ENCODE measurements at places on chromosomes 1 and 21.

DNA sequence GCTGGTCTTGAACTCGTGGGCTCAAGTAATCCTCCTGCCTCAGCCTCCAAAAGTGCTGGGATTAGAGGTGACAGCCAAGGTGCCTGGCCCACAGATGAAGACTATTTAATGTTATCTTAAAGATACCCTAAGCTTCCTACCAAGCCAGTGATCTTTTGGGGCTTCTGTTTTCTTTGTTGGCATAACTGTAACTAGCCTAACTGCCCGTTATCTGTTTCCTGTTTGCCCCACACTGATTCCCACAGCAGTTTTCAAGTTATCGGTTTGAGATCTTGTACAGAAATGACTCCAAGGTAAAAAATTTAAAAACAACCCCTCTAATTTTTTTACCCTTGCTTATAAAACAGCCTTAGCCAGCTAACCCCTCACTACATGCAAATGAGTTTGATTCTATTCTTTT is 12.4 kb downstream of the SELL start:
- no peak for DNase-seq

- DNase-seq: no peak
Measured at GRCh38 chr1:115306146-115306545, 31.9 kb downstream of the NGF start.

- DNase-seq: no peak
Measured at GRCh38 chr1:111197598-111198284, 2.7 kb downstream of the DENND2D start.

DNA sequence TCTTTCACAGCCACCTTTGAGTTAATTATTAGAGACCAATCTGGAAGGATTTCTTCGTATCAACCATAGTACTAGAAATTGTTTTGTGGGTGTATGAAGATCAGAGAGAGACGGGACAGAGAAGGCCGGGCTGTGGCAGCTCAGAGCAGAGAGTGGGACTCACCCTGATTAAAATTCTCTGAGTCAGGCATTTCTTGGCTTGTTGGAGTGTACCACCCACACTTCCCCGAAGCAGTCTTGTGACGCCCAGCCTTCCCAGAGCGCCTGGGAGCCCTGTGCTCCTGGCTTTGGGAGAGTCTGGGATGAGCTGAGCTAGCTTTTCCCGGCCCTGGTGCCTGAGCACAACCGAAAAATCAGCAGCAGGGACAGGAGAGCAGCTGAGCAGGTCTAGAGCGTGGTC is 19.4 kb downstream of the PLEKHM2 start:
- DNase-seq: peak; percentile 91

DNA sequence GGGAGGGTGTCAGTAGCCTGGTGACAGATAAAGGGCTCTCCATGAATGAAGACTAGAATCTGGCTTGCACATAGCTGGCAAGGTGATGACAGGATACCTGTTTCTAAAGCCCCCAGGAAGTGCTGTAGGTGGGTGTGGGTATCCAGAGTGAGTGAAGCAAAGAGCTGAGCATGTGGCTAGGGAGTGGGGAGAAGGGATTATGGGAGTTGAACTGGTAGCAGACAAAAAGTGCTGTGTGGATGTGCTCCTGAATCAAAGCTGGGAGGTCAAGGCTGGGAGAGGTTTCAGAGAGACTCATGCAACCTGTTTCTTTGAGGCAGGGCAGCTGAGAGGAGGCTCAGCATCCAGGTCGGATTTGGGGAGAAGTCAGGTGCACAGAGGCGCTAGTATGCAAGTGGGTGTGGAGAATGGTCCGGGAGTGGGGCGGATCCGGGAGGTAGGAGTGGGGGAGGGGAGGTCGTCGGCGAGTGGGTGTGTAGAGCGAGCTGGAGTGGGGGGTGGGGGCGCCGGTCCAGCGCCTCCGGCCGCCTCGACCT is 600 bp downstream of the ASTN1 start:
- DNase-seq: no peak

- peak; percentile 54 for DNase-seq
Measured at GRCh38 chr1:29124366-29125236, 898 bp upstream of the TMEM200B start.

DNA sequence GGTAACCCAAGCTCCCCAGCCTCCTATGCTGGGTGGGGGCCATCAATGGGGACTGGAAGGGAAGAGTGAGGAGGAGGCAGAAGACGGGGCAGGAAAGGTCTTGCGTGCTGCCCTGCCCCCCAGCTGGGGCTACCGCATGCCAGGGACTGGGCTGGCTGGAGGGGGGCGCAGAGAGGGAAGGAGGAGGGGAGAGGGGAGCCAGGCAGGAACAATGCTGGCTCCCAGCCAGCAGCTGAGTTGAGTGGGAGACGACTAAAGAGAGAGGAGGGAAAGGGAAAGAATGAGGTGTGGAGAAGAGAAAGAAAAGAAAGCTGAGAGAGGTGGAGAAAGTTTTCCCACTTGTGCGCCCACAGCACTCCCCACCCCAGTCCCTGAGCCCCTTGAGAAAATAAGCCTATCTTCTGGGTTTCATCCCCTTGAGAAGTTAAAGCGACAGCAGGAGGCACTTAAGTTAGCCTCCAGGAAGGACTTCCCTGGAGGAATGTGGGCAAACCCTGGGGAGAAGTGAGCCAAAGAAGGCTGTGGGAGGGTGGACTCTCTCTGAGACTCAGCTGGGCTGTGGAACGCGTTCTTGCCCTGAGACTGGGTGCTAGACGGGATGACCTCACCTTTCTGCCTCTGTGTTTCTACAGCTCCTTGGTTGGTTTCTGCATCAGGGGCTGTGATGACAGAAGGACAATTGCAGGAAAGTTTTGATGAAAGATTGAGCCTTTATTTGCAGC is 12.9 kb upstream of the NES start:
- DNase-seq: no peak

DNA sequence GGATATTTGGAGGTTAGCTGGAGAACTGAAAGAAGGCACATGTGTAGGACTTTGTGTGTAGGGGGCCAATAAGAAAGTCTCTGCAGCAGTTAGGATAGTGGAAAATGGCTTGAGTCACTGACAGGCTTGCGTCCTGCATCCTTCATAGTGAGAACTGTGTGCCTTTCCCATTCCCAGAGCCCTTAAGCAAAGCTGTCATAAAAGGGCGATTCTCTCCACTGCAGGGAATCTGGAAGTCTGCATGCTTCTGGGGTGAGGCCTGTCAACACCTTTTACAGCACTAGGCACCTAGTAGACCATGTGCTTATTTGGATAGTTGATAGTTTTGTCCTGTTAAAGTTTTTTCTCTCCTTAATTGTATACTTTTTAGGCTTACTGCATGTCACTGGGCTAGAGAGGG is 39.4 kb upstream of the MACF1 start:
- DNase-seq: no peak

- DNase-seq: no peak
Measured at GRCh38 chr21:39675993-39676661, 63.4 kb downstream of the B3GALT5 start.

DNA sequence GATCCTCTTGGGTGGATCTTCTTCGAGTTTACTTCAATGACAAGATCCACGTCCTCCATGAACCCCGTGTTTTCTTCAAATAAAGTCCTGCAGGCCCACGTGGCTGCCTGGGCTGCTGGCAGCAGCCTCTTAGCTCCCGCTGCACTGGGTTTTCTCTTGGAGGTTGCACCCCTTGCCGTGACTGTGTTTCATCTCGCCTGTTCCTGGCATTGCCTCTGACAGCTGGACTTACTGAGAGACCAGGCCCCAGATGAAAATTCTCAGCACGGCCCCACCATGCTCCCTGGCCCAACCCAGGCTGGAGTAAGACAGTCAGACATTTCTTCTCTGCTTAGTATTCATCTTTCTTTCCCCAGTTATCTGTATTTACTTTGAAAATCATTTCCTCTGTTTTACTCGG is 274.8 kb upstream of the RUNX1 start:
- no peak for DNase-seq

GRCh38 chr1:180116964-180117763 is 37.5 kb upstream of the QSOX1 start:
- no peak for DNase-seq

- no peak for DNase-seq
Measured at GRCh38 chr1:104929280-104929679, 1179.6 kb downstream of the AMY1C start.

- no peak for DNase-seq
Measured at GRCh38 chr1:241677201-241677600, 25.1 kb downstream of the WDR64 start.

DNA sequence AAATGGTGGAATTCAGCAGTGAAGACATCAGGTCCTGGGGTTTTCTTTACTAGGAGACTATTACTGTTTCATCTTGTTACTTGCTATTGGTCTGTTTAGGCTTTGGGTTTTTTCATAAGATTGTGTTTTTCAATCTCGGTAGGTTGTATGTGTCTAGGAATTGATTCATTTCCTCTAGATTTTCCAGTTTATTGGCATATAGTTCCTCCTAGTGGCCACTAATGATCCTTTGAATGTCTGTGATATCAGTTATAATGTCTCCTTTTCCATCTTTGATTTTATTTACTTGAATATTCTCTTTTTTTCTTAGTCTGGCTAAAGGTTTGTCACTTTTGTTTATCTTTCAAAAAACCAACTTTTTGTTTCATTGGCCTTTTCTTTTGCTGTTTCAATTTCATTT is 233.0 kb downstream of the RWDD3 start:
- no peak for DNase-seq

DNA sequence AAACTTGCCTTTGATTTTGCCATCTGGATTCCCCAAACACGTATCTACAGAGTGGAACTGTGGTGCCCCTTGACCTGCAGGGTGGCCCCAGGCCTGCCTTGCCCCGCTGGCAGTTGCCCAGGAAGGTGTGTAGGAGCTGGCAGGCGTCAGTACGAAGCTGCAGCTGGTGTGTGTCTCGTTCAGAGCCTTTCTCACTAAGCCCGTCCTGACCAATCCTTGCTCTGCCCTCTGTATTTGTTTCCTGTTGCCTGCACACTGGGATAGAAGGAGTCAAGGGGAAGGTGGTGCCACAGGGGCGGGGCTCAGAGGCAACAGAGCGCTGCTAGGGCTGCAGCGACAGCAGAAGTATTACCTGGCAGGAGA is 5.2 kb upstream of the VSIG8 start:
- no peak for DNase-seq

DNA sequence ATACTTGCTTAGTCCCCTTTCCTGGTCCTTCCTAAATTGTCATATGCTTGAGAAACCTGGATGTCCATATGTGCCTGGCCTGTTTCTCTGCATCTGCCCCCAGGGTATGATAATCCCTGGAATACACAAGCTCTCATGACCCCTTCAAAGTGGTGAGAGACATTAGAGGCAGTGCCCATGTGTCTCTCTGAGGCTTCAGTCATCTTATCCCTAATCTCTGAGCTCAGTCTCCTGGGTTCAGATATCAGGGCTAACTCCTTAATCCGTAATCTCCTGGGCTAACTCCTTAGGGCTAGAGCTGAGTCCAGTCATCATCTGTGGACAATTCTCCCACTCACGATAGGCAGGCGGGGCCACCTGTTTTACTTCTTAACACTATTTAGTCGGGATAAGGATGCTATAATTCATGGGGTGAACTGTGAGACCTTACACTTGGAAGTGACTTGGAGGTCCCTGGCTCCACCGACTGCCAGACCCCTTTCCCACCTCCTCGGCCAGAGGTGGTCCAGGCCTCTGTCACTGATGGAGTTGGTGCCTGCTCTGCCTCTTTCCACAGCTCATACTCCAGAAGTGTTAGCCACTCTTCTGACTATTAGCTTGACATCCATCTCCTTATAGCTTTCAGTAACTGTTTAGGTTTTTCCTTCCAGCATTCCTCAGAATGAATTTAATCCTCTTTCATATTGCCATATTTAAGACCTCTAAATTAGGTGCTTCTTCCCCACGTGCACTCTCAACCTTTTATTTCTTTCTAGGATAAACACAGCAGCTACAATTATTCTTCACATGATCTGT is 22.7 kb downstream of the CCN1 start:
- DNase-seq: no peak

DNA sequence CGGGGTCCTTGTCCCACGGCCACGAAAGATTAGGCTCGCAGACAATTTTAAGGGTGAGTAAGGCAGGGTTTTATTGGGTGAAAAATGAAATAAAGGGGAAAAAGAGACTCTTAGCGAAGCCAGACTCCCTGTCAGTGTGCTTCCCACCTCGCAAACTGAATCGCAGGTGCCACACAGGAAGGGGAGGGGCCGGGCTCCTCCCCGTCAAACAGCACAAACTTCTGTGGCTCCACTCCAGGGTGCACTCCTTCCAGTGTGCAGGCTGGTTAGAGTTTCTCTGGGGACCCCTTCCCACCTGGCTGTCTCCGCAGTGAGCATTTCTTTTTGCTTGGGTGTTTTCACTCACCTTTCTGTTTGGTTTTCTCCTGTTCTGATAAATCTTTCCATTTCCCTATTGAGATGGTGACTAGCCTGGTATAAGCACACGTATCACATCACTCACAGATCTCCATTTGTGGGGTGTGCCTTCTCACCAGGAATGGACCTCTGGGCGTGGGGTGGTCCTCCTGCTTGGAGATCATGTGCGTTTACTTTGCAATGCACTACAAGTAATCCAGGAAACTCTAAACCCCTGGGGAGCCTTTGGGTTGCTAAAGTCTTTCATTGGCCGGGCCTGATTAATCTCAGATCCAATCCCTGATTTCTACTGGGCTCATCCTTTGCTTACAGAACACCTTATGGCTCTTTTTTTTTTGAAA is 37.6 kb upstream of the GALNT2 start:
- DNase-seq: no peak

DNA sequence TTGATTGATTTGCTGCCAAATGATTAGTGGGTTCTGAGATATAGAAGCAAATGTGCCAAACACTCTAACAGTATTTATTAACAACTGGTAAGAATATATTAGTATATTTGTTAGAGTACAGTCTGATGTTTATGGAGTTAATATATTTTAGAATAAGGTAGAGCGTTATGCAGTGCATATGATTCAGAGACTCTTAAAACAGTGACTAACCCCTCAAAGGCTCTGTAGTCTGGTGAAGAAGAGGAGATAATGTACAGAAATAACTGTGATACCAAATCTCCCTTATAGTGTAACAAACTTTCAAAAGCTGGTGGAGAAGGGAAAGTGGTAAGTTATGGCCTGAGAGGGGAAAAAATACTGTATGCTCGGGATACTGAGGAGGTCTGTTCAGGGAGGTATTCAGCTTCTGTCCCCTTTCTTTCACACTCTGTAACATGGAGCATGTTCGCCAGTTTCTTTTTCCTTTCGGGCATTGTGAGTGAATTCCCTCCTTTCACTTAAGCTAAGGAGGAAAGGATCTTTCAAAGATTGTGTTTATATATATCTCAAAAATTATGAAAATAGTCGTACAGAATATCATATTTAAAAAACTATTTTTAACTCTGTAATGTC is 121.2 kb downstream of the ADGRL2 start:
- no peak for DNase-seq

Measured in COLO829 (cell line).